ENCODE measurements at places on chromosomes 12 and 14.

GRCh38 chr14:75127903-75128595 is 1.2 kb upstream of the NEK9 start:
- DNase-seq: no peak

DNA sequence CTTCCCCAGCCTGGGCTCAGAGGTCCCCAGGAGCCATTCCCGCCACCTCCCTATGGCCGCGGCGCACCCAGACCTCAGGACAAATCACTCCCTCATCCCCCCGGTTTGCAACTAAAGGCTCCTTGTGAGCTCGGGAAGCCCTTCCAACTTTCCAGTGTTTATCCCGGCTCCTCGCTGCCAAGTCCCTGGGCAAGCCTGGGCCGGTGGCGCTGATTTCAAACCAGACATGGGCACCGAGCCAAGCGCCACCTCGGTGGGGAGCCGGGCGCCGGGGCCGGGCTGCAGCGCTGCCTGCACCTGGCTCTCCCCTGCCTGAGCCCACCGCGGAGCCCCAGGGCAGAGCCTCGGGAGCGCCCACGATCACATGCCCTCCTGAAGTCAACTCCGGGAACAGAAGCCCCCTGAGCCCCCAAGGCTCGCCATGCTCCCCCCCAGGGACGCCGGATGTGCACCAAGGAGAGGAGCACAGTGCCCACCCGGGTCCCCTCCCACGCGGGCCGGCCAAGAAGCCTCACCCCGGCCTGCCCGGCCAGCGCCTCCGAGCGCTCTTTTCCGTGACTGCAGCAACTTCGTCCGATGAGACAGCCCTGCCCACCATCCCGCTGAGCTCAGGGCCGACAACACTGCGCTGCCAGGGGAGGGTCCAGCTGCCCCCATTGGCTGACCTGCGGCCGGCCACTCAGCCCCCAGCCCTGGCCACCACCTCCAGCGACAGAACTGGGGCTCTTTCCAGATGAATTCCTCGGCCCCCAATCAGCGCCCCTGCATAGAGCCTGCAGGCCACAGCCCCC is 50.0 kb downstream of the NCOR2 start:
- DNase-seq: peak; percentile 38

- DNase-seq: no peak
Observed at GRCh38 chr12:44441155-44441554, 435.0 kb downstream of the NELL2 start.

DNA sequence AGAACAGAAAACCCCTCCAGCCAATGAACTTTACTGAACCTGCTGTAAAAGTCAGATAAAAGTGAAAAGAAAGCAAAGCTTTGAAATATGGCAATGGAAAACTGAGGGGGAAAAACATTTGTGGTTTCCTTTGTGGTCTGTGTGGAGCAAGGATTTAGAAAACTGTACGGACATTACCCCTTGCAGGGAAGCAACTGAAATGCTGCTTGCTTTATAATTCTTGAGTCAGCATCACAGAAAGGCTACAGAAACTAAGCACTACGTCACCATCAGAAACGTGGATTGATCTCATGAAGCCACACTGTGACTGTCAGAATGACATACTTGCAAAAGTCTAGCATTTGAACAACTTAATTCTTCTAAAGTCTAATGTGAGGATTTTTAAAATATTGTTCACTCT is 2.4 kb upstream of the KCNC2 start:
- DNase-seq: no peak

- DNase-seq: no peak
Observed at GRCh38 chr12:69610729-69611128, at the start of gene LRRC10. Gene LRRC10, minus strand, starts transcription at chr12:69610907. Its CDS starts 69 bp downstream, at chr12:69610838.

- DNase-seq: no peak
Observed at GRCh38 chr12:52890417-52890816, 14.5 kb downstream of the KRT8 start.

Data from SW 1271 (cell line).